ENCODE measurements at places on chromosomes 6 and 20.

DNA sequence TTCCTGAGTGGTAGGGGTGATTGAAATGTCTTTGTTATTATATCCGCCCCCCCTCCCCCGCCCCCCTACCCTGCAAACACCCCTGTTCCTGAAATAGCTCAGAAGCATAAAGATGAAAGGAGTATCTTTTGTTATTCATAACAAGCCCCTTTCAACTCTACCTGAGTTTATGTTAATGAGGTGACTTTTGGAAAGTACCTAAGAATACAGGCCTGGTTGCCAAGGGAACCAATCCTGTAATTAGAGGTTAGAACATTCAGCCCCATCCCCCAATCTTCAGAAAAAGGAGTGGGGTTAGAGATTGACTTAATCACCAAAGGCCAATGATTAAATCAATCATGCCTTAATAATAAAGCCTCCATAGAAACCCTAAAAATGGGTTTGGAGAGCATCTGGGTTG lies 979.2 kb upstream of the GJE1 start:
- no peak for DNase-seq

DNA sequence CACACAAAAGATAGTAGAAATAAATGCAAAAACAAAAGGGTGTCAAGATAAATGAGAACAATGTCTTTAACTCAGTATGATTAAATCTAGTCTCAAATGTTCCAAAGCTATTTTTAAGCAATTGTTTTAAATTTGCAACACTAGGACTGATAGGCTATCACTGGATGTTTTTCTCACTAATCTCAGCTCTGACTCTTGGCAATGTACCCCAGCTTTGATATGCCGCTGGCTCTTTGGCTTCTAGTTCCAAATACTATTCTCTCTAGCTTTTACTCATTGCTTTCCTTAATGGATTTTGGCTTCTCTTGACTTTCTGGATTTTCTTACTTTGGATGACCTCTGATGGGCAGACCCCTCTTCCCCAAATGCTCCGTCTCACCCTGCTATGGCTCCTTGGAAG lies 116.0 kb upstream of the SLC35B3 start:
- DNase-seq: no peak

GRCh38 chr6:42726026-42726425 lies 3.6 kb upstream of the PRPH2 start:
- DNase-seq: no peak

DNA sequence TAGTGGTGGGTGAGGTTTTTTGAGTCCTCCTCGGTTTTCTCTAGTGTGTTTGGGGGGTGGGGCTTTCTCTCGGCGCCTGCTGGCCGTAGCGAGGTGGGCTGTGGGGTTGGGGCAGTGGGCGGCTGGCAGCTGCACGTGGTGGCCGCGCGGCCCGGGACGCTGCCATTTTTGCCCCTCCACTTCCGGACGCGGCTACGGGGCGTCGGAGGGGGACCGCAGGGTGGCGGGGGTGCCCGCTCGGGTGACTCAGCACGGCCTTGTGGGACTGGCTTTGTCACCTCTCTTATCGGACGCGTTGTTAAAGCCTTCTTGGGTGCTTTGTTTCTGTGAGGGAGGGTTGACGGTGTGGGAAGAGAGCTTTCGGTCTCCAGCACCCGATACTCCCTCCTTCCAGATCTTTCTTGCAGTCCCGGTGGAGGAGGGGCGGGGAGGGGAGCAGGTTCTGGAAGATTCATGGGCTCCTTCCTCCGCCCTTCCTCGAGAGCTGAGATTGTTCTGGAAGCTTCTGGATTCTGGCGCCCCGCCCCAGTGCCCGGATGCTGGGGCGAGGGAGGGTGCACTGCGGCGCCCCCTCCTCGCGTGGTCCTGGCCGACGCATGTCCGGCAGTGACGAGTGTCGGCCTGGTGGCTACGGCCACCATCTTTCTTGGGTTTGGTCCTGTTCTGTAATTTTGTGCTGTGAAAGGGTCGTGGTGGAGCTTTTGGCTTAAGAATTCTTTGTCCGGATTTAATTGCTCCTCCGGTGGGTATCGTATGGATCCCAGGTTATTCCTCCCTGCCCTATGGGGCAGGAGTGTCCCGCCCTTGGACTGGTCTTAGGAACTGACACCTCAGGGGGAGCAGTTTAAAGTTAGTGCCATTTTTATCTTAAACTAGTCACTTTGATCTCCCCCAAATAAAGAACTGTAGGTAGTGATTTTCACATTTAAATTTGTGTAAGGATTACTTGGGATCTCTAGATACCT lies 719 bp downstream of the HSP90AB1 start:
- DNase-seq: peak; percentile 63

GRCh38 chr6:13718123-13718458 lies 6.5 kb upstream of the RANBP9 start:
- DNase-seq: no peak

DNA sequence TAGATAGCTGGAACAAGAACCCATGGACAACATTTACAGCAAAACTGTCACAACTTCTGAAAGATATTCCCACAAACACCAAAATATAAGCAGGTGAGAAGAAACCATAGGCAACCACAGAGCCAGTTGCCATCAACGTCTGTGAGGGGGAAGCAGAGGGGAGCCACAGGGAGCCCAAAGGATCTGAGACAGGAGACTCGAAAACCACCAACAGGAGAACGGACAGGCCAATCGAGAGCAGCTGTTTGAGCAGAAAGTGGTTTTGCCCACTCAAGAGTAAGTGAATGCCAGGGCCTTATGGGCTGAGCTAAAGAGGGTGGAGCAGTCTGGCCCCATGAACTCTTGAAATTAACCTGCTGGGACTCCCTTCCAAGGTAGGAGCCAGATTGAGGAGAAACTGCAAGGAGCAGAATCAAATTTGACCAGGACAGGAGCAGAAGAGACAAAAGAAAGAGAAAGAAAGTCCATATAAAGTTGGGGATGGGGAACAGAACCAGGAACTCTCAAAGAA lies 195.4 kb downstream of the ANKRD60 start:
- no peak for DNase-seq

GRCh38 chr20:23200413-23200812 lies 114.3 kb upstream of the CD93 start:
- DNase-seq: no peak

GRCh38 chr6:139296927-139297326 lies 5.1 kb upstream of the TXLNB start:
- DNase-seq: no peak

GRCh38 chr6:106530502-106530901 lies 98.8 kb downstream of the RTN4IP1 start:
- DNase-seq: no peak

Measured in A549 (cell line).